ENCODE measurements at places on chromosomes 2 and 18.

DNA sequence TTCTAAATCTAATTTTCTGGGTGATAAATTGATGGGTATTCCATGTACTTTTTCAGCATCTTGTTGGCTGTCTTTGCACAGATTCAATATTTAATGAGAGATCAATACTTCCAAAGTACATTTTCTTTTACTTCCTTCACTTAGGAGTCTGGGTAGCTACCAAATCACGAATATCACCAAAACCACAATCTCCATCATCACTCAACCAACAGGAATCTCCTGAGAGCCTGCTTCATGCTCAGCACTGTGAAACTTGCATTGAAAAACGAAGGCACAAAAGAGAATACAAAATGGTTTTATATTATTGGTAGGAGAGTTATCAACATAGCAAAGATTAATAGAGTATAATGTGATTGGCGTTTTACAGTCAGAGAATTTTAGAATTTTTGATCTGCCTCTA, 261.5 kb upstream of the DSEL start:
- DNase-seq = no peak

DNA sequence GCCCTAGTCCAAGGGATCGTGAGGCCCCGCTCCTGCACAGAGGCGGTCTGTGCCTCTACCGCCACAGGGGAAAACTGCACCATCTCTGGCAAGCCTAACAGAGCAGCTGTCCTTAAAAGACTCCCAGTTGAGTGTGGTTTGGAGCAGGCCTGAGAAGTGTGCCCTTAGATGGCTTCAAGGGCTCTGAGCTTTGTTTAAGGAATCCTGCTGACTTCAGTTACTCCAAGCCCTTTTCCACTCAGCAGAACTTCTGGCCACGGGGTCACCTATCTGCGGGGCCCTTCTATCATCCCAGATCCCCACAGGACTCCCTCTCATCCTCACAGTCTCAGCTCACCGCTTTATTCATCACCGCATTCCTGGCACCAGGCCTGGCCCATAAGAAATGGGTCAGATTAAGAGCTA, 131.5 kb downstream of the CCDC74A start:
- DNase-seq = no peak

DNA sequence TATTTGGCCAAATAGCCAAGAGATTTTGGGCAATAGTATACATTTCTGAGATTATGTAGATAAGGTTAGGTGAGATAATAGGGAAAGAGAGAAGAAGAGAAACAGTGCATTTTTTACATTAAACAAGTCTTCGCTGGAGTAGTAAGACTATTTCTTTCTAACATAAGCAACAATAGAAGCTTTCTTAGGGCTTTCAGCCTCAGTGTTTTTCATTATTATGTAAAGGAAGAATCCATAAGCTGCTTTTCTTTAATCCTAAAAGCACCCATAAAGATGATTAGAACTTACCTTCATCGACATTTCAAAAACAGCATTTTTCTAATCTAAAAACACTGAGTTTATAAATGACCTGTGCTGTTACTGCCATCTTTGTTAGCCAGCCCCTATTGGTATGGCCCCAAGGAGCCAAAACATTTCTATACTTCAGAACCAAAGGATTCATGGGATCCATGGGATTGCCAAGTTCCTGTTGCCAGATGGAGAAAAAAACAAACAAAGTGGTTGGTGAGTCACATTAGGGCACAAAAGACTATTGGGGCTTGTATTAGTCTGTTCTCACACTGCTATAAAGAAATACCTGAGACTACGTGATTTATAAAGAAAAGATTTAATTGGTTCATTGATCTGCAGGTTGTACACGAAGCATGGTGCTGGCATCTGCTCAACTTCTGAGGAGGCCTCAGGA, 88.2 kb downstream of the SCG2 start:
- DNase-seq = no peak

DNA sequence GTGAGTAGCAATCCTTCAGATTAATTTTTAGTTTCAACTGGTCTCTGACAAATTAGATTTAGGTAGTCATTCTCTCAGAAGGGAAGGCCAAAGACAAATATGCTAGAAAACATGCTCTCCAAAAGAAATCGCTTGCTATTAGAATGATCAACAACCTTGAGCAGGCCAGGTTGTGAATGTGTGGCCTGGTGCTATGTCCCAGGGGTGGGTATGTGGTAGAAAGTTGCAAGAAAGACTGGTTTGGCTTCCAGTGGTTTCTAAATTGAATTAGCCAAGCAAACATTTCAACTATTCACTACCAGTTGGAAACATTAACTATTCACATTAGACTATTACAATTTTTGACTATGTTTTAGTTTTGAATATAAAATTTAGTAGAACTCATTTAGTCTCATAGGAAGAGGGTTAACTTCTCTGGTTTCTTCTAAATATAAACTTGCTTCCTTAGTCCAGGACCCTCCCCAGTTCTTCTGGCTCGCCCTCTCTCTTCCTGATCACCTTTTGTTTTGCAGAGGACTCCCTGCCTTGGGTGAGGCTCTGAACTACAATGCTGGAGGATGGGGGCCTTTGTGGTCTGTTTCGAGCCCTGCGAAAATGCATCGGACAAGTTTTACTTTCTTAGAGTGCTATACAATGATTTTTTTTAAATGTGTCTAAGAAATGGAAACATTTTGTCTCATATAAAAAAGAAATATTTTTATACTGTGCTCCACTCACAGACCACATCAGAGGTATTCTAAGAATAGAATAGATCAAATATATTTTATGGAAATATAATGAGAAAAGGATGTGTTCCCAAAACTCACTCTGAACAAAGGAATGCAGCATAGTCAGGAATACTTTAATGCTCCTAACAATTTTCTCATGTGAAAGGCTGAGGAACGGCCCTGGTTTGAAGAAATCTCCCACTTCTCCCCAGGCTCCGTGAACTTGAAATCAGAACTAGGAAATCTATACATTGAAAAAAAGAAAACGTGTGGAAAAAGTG, 375.0 kb upstream of the ZEB2 start:
- no peak for DNase-seq

DNA sequence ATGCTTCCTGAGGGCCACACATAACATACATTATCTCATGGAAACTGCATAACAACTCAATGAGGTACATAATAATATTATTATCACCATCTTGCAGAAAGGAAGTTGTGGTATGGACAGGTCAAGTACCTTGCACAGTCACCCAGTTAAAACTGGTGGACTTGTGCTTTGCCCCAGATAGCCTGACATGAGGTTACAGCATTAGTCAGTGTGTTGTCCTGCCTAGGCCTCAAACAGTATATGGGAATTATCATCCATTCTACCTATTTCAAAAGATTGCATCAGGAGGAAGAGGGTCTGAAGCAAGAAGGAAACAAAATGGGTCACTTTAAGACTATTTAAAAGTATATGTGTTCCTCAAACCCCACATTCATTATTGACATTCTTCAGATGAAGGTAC, 5.4 kb upstream of the ANTXR1 start:
- DNase-seq = no peak

GRCh38 chr2:77363277-77363676, 158.9 kb downstream of the LRRTM4 start:
- no peak for DNase-seq

DNA sequence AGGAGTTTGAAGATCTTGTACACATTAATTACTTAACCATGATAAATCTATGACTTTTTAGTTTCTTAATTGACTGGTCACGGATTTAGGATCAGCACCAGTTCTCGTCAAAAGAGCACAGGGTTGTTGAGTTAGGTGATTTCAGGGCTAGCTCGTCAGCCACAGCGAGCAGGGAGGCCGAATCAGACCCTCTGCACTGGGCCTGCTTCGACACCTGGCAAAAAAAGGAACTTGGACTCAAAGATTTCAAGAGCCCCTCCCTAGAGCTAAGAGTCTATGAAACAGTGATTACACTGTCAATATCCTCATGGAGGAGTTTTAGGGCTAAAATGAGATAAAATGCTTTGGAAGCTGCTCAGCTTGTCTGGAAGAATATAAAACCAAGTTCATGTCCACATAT, 4.6 kb upstream of the SERTAD2 start:
- no peak for DNase-seq

- DNase-seq = no peak
Measured at GRCh38 chr2:198852248-198852647, 605.5 kb downstream of the SATB2 start.

DNA sequence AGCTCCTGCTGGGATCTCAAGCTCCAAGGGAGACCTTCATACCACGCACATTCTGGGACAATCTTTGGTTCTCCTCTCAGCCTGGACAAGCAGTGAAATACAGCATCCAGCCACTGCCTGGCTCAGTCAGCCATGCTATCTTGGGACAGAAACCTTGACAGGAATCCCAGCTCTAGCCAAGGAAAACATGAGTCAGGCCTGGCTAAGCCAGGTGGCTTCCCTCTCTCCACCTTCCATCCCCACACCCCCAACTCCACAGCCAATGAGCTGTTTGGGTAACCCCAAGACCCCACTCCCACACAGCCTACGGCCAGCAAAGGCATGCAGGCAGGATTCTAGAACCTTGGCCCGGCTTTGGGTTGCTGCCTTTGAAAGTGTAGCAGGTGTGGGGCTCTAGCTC, 64.9 kb downstream of the MCFD2 start:
- no peak for DNase-seq

GRCh38 chr18:533995-534601, 33.6 kb upstream of the COLEC12 start:
- no peak for DNase-seq

GRCh38 chr18:44051026-44051425, 629.7 kb upstream of the SETBP1 start:
- no peak for DNase-seq

DNA sequence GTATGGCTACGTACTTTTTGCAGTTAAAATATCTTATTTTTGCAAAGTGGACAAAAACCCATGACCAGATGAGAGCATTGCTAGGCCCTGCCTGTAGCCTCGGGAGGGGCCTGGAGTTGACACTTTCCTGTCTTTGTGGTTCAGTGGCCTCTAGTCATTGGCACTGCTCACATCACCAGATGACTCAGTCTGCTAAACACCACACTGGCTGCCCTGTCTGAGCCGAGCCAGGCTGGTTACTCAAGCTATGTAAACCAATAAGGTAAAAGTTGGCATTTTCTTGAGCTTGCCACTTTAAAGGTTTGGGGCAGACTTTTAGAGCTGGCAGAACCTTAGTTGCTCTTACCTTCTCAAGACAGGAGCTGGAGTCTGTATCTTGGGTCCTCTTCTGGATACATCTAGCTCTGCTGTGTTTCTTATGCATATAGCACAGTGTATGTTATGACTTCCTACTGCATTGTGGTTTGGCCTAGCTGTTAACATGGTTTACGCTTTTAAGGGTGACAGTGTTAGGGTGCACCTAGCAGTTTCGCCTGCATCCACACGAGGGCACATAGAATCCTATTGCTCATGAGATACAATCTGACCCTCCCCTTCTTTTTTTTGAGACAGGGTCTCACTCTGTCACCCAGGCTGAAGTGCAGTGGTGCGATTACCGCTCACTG, 76.4 kb downstream of the AP1S3 start:
- peak; percentile 77 for DNase-seq

DNA sequence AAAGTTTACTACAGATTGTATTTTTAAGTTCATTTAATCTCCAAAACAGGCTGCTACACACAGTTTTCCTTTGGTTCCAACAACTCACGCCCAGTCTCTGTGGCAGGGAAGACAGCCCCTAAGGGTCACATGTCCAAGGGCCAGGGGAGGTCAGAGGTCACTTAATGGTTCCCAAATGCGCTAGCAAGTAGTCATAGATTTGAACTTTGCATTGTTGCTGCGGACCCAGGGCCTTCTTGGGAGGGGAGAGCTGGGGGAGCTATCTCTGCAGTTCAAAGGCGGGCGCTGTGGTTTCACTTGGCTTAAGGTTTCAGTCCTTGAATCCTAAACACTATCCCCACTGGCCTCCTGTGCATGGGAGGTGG, 74.8 kb upstream of the ZNF532 start:
- DNase-seq = no peak

GRCh38 chr18:76503649-76504386, 8.8 kb upstream of the ZNF516 start:
- no peak for DNase-seq

GRCh38 chr2:30862054-30862651, 54.9 kb upstream of the CAPN13 start:
- DNase-seq = peak; percentile 30

DNA sequence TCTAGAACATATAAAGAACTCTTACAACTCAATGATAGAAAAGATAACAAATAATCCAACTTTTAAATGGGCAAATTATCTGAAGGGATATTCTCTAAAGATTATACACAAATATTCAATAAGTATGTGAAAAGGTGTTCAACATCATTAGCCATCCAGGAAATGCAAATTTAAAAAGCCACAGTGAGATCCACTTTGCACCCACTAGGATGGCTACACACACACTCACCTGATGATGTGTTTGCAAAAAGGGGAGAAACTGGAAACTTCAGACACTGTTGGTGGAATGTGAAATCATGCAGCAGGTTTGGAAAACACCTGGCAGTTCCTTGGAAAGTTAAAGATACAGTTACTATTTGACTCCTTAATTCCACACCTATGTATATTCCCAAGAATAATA, 87.2 kb upstream of the GYPC start:
- no peak for DNase-seq

- DNase-seq = no peak
Measured at GRCh38 chr18:76452357-76452756, 42.7 kb downstream of the ZNF516 start.

Data from activated T-cell treated with anti-CD3 and anti-CD28 coated beads, Interleukin-2, amount 50 U/mL, for 72 hours (primary cell).